Activated CD4-positive, alpha-beta T cell treated with anti-CD3 and anti-CD28 coated beads for 24 hours (primary cell): ENCODE measurements at places on chromosomes 6 and 20.

GRCh38 chr20:40993794-40994540 is 34.7 kb upstream of the TOP1 start:
- no peak for DNase-seq

DNA sequence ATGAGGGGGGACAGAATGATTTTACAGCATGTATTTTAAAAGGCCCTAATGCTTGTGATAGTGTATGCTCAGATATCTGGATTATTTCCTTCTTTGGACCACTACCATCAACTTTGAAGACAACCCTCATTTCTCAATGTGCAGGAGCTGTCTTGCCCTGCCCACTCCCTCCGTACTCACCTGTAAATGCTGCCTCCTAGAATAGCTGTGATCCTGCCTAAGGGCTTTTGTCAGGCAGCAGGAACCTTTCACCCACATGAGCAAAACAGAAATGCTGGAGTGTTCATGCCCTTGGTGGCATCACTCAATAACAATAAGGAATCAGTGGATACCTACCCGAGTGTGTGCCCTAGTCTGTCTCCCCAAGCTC is 723.6 kb upstream of the FLRT3 start:
- DNase-seq, result no peak

- DNase-seq, result no peak
Observed at GRCh38 chr6:100301731-100302130, 163.0 kb downstream of the SIM1 start.

DNA sequence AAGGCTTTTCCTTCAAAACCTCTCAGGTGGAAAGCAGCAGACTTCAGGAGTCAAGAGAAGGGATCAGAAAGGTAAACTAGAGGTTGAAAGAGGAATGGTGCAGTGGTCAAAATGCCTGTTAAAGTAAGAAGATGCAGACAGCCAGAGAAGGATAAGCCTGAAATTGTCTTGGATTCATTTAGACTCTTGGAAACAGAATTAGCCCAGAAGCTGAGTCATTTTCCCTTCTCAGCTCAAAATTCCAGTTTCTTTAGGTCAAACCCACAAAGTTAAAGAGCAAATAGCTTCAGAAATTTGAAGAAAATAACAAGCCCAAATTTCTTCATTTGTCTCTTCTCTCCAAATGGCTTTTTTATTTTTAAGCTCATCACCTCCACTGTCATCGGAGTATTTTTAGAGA is 73.9 kb downstream of the DHX35 start:
- DNase-seq, result no peak
